Fibroblast of villous mesenchyme (primary cell): ENCODE measurements at places on chromosomes 3 and 15. TPM values are rescaled to one million over a fixed set of nuclear protein-coding genes. Genes with fewer than 3 reads are reported as not detected.

DNA sequence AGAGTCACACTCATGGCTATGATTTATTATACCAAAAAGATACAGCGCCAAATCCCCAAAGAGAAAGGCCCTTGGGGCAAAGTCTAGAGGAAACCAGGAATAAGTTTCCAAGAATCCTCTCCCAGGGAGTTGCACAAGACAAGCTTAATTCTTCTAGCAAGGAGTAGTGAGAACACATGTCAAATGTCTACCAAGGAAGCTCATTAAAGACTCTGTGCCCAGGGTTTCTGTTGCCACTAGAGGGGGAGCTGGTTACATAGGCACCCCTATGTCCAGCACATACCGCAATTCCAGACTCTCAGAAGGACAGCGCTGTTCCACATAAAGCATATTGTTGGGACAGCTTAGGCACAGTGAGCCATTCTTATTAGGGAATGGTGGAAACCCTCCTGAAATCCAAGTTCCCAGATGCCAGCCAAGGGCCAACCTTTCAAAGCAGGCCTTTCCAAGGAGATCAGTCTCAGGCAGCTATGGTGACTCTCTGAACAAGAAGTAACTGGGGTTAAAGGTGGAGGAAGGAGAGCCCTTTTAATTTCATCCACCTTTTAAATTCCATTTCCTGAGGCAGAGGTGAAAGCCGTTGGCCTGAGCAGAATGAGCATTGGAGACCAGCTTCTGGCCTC, 194.2 kb downstream of the UACA start:
- DNase-seq, result peak; percentile 88

Gene TNIK
- total RNA-seq, result 5.2 and 7.7 TPM in 2 replicates

DNA sequence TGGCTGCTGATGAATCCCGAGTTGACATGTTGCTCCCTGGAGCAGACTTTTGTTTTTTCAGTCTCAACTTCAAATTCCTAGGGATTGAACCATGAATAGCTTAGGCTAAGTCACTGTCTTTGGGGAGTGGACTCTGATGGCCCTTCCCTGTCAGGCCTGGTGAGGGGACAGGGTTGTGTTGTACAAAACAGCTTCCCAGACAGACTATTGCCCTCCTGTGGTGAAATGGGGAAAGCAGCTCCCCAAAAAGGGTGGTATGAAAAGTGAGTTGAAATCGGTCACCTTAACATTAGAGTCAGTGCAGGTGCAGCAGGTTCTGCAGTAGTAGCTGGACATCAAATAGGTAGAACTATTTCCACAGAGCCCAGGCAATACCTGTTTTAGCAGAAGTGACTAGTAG, 775.6 kb downstream of the ROBO2 start:
- DNase-seq, result no peak

DNA sequence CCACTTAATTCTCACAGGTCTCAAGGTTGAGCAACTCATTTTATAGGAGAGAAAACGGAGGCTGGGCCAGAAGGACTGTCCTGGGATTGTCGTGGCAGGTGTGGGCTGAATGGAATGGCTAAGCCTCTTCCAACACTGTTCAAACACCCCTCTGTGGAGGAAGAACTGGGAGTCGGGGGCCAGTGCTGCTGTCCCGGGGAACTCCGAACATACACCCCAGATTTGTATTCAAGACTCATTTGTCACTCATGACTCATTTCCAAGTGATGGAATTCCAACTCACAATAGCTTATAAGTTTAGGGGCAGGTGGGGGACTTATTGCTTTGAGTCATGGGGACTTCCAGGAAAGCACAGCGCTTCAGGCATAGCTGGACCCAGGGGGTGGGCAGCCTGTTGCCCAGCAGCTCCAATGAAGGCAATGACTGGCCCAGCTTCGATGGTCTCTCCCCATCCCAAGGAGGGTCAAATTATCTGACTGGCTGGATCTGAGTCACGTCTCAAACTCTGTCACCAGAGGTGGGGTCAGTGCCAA, 72.5 kb downstream of the TM2D3 start:
- DNase-seq, result no peak

- DNase-seq, result peak; percentile 61
Measured at GRCh38 chr15:96321639-96322535, 8.6 kb upstream of the NR2F2 start.

- no peak for DNase-seq
Measured at GRCh38 chr3:52196977-52197376, 983 bp upstream of the ALAS1 start.

- no peak for DNase-seq
Measured at GRCh38 chr15:100880139-100880896, 687 bp downstream of the ALDH1A3 start.

Gene ROPN1
- under 0.01 TPM in 1 of 2 replicates, not detected in the other for total RNA-seq

Gene LRTM1
- not detected in 2 replicates for total RNA-seq

GRCh38 chr15:32824777-32825176, 107.0 kb downstream of the GREM1 start:
- DNase-seq, result peak; percentile 55

DNA sequence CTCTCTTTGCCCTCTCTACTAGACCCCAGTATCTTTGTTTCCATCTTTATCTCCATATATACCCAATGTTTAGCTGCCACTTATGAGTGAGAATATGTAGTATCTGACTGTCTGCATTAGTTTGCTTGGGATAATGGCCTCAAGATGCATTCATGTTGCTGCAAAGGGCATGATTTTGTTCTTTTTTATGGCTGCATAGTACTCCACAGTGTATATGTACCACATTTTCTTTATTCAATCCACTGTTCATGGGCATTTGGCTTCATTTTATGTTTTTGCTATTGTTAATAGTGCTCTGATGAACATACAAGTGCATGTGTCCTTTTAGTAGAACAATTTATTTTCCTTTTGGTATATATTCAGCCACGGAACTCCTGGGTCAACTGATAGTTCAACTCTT, 671.5 kb upstream of the GRM7 start:
- DNase-seq, result no peak

DNA sequence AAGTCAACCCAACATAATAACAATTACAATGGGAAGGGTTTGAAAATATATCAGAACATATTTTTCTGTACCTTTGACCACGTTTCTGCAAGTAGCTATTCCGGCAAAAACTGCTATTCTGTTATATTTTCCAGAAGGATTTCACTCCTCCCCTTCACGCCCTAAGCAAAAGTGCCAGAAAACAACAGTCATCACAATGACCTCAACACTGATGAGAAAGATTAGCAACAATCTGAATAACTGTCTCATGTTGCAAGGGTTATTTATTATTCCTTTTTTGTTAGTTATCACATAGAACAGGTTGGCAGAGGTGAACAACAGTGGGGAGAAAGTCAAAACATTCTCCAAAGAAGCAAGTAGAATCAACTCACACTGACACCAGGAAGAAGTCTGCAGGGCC, 269.4 kb upstream of the ARRDC4 start:
- DNase-seq, result no peak
